ENCODE measurements at places on chromosomes 6 and 20. TPM values are rescaled to one million over a fixed set of nuclear protein-coding genes. Genes with fewer than 3 reads are reported as not detected.

ULBP2 gene
- total RNA-seq = not detected

ISM1 gene
- total RNA-seq = 3.7 TPM

HTR1E gene
- not detected for total RNA-seq

TP53TG5 gene
- 0.36 TPM for total RNA-seq

TREM2 gene
- total RNA-seq = 2.7 TPM

POU5F1 gene
- not detected for total RNA-seq

SMPDL3A gene
- total RNA-seq = not detected

RBM24 gene
- not detected for total RNA-seq

FOXQ1 gene
- total RNA-seq = not detected

SLPI gene
- total RNA-seq = not detected

FUT9 gene
- not detected for total RNA-seq
